ENCODE measurements at places on chromosomes 4 and X. TPM values are rescaled to one million over a fixed set of nuclear protein-coding genes. Genes with fewer than 3 reads are reported as not detected.

DNA sequence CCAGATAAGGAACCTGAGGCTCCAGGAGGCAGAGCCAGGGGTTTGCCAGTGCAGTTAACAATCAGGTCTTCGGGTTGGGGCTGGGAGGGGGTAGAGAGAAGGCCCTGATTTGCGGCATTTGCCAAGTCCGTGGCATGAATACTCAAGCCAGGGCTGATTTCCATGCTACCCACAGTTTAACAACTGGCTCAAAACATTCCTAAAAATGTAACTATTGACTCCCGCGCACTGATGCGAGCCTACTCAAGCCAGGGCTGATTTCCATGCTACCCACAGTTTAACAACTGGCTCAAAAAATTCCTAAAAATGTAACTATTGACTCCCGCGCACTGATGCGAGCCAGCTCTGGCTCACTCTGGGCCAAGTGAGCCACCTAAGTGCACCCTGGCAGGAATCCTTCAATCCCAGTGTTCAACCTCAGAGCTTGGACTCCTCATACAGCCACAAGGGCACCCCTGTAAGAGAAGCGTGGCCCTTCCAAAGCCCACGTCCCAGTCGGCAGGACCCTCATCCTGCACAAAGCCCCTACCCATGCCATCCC is 75.6 kb downstream of the PPP2R2C start:
- no peak overlapping the region for H3K4me3 ChIP-seq
- H3K4me1 ChIP-seq: no peaks in the 10 kb centered on the region
- H3K36me3 ChIP-seq: no peaks in the 10 kb centered on the region
- H3K27ac ChIP-seq: no peak overlapping the region
- DNase-seq: no peak

DNA sequence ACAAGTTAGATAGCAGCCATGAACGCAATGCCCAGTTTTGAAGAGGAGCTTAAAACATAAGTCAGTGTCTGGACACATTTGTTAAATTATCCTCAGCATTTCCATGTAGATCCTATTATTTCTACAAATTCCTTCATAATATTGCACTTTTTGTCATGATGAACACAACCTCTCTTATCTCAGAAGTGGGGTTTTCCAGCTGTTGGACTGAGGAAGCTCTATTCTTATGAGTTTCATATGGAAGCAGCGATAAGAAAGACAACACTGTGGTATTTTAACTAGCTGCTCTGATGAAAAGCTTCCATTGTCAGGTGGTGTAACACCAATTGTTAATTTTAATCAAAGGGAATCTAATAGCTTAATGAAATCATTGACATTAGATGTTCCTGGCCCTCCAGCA is 308.7 kb downstream of the GBA3 start:
- no peaks in the 10 kb centered on the region for H3K4me1 ChIP-seq
- no peaks in the 10 kb centered on the region for H3K27me3 ChIP-seq
- no peak overlapping the region for H3K27ac ChIP-seq
- DNase-seq: no peak

DNA sequence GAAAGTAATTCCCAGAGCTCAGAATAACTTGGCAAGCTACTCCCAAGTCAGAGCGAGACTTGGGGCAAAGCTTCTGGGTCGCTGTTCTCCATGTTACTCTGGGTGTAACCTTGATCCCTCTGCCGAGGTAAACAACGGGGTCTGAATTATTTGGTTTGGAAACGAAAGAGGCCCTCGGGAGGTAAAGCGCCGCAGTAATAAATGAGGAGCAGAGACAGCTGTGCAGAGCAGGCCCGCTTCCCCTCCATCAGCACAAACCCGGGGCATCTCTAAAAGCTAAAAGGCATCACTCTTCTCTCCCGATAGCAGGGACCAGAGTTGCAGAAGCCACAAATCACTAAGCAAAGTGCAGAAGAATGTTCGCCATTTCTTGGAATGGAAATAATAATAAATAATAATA is 561.5 kb downstream of the BCOR start:
- peaks cover 4% of the 10 kb centered on the region for H3K4me1 ChIP-seq
- DNase-seq: peak; percentile 45
- H3K36me3 ChIP-seq: no peaks in the 10 kb centered on the region
- peak overlapping the region; percentile 46 for H3K27ac ChIP-seq

GRCh38 chr4:26257850-26258249 is 63.0 kb upstream of the RBPJ start:
- DNase-seq: no peak
- H3K36me3 ChIP-seq: no peaks in the 10 kb centered on the region
- H3K4me1 ChIP-seq: peaks cover 2% of the 10 kb centered on the region
- no peak overlapping the region for H3K27ac ChIP-seq
- no peaks in the 10 kb centered on the region for H3K27me3 ChIP-seq

The PPA2 gene
- 47.1 TPM for total RNA-seq
